ENCODE measurements at places on chromosomes 3 and 15.

DNA sequence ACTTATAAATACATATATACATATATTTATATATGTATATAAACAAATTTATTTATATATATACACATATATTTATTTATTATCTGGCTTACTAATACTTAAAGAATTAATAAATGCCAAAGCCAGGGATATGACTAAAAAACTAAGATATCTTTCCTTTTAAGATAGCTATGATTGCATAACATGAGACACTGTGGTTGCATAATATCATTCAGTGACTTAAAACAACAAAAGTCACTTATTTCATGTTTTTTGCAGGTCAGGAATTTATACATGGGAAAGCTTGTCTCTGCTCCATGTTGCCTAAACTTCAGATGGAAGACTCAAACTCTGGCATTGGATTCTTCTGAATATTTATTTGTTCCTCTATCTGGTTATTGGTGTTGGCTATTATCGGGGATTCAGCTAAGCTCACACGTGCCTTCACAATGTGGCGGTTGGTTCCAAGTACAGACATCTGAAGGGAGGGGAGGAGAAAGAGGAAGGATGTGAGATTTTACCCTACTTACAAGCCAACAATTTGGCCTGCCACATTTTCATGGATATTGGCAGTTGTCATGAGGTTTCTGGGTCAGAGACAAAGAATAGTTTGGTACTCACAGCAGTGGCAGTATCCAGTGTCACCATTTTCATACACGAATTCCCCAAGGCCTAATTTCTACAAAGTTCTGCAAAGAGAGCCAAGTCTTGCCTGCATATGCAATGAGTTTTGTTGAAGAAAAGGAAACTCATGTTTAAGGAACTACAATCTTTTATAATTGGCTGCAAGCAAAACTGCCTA is 381.6 kb downstream of the EPHA3 start:
- DNase-seq: no peak

DNA sequence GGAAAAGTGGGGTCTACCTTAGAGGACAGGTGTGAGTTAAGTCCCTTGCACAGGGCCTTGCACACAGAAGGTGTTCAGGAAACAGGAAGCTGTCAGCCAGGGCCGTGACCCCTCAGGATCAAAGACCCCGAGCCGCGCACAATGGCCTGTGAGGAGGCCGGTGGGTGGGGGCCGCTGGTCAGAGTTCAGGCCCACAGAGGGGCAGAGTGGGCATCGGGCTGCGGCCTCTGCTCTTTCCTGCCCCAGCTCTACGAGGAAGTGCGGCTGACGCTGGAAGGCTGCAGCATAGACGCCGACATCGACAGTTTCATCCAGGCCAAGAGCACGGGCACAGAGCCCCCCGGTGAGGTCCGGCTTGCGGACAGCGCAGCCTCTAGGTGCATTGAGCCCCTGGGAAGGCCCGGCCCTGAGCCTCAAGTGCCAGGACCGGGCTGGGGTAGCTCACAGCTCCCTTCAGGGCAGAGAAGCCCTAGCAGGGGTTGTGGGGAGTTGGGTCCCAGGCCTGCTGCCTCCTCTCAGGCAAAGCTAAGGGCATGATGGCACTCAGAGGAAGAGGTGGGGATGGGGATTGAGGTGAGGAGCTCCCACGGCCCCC is 37.2 kb downstream of the PSTPIP1 start:
- no peak for DNase-seq

- DNase-seq: peak; percentile 15
These were observed 27.0 kb downstream of the HMCES start for GRCh38 chr3:129305592-129306091.

DNA sequence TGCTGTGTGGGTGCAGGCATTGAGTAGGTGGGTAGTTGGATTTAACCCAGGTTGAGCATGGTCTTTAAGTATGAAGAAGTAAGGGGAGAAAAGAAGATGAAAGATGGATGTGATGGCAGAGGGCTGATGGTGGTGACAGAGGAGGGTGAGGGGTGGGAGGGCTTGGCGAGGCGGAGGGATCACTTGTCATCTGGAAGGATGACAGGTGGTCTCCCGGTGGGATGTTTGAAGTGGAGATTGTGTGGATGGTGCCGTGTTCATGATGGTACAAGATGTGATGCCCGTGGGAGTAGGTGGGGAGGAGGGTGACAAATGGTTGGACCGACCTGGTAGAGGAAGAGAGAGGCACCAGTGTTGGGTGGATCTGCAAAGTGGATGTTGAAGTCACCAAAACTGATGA is 208.8 kb downstream of the RPLP1 start:
- DNase-seq: no peak

DNA sequence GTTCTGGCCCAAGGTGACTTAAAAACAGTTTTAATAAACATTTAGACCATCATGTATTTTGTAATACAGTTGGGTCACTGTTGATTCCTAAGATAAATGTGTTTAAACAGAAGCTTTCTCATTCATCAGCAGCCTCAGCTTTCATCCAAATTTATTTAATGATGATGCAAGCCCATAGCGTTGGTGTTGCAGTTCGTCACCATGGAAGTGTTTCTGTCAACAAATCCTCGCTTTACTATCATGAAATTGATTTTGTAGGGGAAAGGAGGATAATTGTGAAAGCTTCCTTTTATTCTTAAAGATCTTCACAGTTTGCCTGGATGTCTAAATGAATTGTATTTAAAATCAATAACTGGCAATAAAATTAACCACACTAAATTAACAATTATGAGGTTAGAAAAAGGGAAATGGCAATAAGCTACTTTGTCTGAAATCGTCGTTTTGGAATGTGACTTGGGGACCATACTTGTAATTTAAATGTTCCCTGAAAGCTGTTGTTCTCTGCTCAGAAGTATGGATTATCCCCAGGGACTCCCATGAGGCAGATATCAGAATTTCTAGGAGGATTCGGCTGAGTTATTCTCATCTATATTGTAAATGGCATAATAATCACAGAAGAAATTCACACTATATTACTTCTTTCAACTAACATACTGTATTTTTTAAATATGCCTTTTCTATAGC is 29.0 kb downstream of the CMSS1 start:
- no peak for DNase-seq

GRCh38 chr3:182979674-182980191 is 605 bp downstream of the DCUN1D1 start:
- peak; percentile 52 for DNase-seq

- DNase-seq: no peak
These were observed 199.4 kb upstream of the THBS1 start for GRCh38 chr15:39381517-39381916.

GRCh38 chr3:142889212-142890014 is 530 bp upstream of the PCOLCE2 start:
- no peak for DNase-seq

DNA sequence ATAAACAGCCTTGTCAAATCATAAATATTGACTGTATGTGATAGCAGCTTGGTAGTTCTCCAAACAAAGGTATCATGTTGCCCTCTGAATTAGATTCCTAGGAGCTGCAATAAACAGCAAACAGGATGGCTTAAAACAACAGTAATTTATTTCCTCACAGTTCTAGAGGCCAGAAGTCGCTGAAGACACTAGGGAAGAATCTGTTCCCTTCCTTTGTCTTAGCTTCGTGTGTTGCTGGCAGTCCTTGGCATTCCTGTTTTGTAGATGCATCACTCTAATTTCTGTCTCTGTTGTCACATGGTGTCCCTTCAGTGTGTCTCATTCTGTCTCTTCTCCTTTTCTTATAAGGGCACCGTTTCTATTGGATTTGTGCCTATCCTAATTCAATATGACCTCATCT is 679.3 kb downstream of the OTOL1 start:
- no peak for DNase-seq

DNA sequence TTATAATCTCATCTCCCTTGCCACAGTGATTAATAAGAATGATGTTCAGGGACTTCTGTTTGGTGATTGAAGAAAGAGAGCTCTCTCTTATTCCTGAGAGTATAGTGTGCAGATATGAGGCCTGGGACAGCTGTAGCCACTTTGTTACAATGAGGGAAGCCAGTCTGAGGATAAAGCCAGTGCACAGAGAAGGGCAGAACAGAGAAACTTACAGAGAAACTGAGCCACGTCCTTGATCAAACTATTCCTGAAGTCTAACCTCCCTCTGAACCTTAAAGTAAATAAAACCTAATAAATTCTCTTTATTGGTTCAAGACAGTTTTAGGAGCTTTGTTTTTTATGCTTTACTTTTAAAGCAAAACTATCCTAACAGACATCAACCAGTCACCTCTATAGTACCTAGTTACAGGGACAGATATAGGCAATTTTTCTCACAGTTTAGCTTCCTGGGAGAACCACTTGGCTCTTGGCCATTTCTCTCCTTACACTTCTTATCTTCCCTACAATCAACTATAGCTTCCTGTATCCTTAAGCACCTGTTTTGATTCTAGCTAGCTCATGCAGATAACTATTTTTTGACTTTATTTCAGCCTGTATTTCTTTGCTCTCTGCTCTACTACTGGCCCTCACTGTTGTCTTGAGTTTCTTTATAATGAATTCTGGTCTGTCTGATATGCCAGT is 284.4 kb downstream of the SHQ1 start:
- no peak for DNase-seq

GRCh38 chr3:195762249-195762585 is 41.4 kb downstream of the MUC20 start:
- no peak for DNase-seq

- DNase-seq: no peak
These were observed 31.1 kb downstream of the ACKR4 start for GRCh38 chr3:132628157-132628556.

DNA sequence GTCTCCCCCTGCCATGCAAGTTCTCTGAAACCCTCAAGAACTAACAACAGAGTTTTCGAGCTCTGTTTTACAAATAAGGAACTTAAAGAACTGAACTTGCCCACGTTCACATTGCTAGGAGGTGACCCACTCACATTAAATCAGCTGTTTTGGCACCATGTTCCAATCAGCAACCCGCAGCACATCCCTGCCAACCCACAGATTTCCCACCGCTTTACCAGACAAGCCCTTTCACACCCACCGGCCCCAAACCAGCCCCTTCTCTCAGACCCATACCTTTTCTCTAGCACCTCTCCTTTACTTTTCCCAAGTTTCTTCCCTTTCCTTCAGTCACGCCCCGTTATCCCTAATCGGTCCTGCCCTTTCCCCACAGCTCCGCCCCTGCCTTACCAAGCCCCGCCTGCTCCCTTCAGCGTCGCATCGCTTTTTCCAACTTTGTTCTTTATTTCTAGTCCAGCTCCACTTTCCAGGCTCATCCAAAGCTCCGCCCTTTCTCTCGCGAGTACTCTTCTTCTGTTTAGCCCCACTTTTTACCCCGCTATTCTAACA is 804 bp upstream of the BRPF1 start:
- no peak for DNase-seq

DNA sequence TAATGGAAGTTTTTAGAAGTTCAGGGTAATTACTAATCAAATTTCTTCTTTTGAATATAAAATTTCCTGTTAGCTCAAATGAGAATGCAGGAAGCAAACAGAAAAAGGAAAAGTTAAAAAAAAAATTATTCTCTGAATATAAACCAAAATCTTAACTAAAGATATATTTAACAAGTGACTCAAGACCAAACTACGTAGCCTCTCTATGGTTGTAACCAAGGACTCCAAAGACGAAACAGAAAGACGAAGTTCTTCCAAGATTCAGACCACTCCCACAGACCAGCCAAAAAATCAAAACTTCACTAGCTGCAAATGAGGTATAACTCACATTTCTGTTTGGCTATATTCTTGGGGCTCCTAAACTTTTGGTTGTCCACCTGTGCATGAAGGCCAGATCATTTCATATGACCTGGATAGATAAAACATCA is 846.5 kb upstream of the ALCAM start:
- DNase-seq: no peak

Measured in nucleus accumbens (tissue), 56 donors.